ENCODE measurements at places on chromosomes 16 and 17. TPM values are rescaled to one million over a fixed set of nuclear protein-coding genes. Genes with fewer than 3 reads are reported as not detected.

KRTAP2-2 gene
- total RNA-seq, result not detected

ZNF207 gene
- 135 TPM for total RNA-seq

TMEM100 gene
- total RNA-seq, result 6.1 TPM

DNA sequence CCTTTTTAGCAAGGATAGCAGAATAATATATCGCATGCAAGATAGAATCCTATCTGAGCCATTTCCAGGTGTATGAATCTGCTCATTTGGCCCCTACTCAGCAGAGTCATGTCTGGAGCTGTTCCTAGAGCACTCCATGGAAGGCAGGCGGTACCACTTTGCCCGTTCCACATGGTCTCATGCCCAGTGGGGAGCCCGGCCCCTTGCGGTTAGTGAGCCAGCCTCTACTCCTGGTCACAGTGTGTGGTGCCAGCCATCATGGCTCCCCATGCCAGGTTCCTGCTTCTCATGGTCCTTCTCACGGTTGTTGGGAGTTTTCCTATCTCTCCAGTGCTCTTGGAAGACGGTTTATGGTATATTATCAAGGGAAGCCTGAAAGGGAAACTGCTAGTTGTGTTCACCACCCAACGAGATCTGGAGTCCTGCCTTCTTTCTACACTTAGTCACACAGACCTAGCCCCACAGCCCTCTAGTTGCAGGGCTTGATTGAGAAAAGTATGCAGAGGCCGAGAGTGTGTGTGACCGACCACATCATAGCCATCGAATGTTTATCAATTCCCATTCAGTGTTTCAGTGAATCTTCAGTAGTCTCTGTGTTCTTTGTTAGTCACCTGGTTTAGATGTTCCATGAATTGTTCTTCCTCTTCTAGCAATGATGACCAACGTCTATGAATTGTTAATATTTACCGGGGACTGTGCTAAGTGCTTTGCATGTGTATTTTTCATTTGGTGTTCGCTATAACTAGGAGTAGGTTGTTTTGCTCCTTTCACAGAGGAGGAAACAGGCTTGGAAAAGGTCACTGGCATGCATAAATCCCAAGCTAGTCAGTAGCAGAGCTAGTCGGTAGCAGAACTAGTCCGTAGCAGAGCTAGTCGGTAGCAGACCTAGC, 9.6 kb downstream of the JPT2 start:
- no peak for DNase-seq

- DNase-seq, result peak; percentile 52
These were observed 8.9 kb upstream of the TMEM220 start for GRCh38 chr17:10738521-10739258.

DNA sequence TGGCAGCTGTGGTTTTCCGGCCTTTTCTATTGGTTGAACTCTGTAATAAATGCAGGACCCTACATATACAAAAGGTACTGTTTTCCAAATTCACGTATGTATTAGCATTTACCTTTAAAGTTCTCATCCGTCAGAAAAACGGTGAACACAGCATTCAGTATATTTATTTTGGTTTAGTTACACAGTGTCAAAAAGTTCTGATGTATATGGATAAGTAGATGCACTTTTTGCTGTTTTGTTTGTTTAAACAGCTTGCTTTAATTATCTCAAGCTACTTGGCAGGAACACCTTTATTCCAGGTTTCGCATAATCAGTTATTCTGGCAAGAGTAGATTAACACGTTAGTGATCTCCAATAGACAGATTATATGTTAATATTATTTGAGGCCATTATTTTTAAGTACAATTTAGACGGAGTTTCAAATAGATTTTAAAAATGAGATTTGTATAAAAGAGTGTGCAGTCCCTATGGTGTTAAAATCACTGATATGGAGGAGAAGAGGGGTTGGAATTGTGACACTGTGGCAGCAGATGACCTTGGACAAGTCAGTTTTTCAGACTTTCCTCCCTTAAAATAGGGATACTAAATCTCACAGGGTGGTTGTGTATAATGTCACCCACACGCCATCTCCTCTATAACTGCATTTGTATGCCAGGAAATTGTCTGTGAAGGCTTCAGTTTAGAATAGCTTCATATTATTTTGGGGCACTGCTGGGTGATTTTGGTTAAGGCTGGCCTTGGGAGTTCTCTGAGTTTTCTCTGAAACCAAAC, 2.1 kb downstream of the HERPUD1 start:
- no peak for DNase-seq

- no peak for DNase-seq
These were observed 8.6 kb upstream of the MMP15 start for GRCh38 chr16:58016840-58017446.

DNA sequence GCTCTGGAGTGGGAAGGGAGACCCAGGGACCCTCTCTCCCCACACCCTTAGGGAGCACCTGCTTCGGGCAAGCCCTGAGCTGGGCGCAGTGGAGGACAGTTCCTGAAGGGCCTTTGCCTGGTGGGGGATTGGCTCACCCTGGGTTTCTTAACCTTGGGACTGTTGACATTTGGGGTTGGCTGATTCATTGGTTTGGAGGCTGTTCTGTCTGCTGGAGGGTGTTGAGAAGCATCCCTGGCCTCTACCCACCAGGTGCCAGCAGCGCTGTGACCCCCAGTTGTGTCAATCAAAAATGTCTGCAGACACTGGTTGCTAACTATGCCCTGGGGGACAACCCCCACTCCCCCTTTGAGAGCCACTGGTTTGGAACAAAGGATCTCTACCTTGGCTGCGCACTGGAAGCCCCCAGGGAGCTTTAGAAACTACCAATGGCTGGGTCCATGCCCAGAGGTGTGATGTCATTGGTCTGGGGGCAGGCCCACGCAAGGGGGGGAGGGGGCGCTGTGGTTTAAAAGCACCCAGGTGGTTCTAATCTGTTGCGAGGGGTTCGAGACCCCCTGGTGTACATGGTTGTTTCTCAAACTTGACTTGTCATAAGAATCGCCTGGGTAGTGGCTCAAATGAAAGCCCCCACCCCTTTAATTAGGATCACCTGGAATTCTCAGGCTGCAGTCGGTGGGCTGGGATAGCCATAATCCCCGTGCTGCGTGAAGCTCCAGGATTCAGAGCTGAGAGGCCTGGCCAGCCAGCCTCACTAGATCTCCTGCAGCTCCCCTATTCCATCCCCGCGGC, 151.9 kb upstream of the GSE1 start:
- DNase-seq, result no peak

- no peak for DNase-seq
These were observed 53.3 kb downstream of the RNF112 start for GRCh38 chr17:19464031-19465026.

GRCh38 chr17:80844418-80844990, 147.1 kb upstream of the CHMP6 start:
- no peak for DNase-seq

GRCh38 chr16:67923414-67924116, 8.1 kb downstream of the CTRL start:
- DNase-seq, result no peak

DNA sequence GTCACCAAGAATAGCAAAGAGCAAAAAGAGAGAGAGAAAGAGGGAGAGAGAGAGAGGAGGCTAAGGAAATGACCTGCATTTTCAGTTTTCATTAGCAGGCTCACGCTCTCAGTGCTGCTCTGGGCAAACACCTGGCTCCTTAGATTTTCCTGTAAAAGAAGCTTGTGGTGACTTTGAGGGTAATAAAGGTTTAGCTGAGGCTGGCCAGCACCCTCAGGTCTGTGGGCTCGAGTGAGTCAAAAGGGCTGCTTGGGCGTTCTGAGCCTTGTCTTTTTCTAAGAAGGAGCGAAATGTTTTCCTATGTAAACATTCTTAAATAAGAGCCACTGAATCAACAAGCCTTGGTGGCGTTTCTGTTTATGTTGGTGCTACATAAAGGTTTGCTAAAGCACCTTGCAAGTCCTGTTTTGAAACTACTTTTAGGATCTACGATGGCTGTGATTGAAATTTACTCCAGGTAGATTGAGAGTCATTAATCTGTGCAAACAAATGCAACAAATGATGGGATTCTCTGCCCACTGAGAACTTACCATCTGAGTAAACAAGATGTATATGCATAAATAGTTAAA, 38.8 kb downstream of the SHISA6 start:
- no peak for DNase-seq

DNA sequence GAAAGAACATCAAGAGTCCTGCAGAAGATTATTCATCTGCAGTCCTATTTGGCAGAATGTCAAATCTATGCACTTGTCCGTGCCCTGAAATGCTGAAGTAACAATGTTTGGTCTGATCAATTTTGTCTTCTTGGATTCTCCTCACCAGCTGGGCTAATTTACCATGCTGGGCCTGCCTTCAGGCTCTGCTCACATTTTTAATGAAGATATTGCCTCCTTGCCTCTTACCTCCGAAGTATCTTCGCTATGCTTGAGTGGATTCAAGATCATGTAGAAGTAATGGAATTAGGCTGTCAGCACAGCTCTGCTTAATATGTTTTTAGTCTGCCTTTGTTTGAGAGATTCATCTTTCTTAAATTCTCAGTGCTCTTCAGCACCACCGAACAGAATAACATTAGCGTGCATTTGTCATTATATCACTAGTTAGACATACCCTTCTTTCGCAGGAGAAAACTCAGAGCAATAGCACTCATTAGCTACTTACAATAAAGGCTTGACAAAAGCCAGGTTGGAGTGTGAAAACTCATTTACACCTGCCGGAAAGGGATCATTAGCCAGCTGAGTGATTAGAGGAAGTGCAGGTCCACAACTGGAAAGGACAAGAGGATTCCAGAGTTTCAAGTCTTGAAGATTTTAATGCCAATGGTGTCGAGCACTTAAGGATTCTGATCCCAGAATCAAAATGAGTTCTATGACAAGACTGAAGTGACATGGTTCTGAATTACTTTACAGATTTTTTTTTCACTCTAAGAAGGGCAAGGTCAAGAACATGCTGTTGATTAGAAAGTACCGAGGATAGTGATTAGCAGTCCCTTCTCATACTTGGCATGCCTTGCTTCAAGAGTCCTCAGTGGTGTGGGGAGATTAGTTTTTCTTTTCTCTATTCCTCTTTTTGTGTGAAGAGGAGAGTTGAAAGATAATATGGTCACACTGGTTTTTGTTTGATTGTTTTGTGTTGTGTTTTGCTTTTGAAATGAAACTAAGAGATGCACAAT, 405.6 kb upstream of the TOM1L1 start:
- no peak for DNase-seq

All from left colon (tissue), 2 donors.